ENCODE measurements at places on chromosomes 5 and 9.

DNA sequence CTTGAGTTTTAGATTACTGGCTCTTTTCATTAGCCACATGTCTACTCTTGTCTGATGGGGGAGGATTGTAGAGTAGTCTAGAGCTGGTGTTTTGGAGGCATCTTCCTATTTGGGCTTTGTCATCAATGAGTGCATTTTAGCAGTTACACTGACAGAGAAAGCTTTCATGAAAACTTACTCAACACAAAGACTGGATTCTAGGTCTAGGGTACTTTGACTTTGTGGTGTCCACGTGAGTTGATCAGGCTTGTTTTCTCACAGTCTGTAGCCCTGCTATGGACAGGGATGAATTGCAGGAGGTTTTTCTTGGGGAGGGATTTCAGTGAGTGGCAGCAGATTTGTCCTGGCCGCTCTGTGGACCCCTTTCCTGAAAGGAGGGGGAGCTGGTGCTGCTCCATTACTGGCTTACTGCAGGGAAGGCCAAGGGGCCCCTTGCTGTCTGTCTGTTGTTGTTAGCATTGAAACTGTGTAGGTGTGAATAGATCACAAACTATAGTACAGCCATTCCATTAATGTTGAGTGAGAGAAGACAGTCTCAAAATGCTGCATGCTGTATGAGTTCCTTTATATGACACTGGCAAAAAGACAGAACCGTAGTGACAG, 6.6 kb downstream of the TRIO start:
- DNase-seq, result no peak

GRCh38 chr5:98923966-98924365, 4.8 kb downstream of the CHD1 start:
- DNase-seq, result no peak

DNA sequence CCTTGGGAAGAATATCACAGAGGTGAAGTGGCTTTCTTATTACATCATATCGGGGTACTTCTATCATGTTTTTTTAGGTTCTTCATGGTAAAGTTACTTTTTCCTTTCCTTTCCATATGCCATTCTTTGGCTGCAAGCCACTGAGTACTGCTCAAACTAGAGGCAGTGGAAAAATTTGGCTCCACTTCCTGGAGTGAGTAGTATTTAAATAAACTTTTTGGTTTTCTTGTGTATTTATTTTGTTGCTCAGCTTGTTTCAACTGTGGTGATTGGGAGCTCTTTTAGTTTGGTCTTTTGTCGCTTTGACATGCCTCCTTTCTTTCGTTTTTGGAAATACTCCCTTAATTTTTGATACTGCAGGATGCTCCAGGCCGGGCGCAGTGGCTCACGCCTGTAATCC, 69.8 kb downstream of the WDR70 start:
- DNase-seq, result no peak

- no peak for DNase-seq
Measured at GRCh38 chr5:90475436-90475980, 844 bp downstream of the POLR3G start.

GRCh38 chr9:94002316-94003140, 47.4 kb upstream of the BARX1 start:
- DNase-seq, result no peak

GRCh38 chr9:132486706-132487350, 76.8 kb downstream of the CFAP77 start:
- DNase-seq, result peak; percentile 37

DNA sequence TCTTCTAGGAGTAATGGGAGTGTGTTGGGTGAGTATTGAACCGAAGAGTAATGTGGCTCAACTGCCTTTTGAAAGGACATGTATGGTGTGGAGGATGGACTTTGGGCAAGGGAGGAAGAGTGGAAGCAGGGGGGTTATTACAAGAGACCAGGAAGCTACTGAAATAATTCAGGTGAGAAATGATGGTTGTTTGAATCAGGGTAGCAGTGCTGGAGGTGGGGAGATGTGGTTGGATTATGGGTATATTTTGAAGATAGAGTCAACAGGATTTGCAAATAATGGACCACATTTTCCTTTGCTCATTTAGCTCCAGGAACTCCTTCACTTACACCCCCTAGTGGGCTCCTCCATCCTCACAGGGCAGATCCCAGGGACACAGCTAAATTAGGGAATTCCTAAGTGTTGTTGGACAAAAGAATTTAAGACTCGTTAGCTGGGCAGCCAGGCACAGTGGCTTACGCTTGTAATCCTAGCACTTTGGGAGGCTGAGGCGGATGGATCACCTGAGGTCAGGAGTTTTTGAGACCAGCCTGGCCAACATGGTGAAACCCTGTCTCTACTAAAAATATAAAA, 1.2 kb upstream of the SLC4A9 start:
- no peak for DNase-seq

DNA sequence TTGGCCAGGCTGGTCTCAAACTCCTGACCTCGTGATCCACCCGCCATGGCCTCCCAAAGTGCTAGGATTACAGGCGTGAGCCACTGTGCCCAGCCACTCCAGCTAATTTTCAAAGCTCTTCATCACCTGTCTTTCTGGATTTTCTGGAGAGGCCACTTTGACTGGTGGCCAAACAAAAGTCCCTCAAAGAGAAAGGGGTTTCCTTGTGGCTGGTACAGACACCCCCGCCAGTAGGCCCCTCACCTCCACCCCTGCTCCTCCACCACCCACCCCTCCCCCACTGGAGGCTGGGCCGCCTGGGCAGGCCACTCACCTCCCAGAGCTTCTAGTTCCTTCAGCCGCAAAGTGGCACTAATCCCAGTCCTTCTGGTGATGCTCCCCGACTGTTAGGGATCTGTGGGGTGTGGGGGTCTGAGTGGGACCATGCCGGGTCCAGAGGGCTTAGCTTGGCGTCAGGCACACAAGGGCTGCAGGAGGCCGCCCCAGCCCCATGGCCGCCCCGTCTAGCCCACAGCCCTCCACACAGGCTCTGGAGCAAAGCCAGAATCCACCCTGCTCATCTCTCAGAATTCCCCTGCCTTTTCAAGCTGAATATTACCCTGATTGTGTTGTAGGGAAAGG, 182.0 kb upstream of the IER5L start:
- DNase-seq, result no peak

- no peak for DNase-seq
Measured at GRCh38 chr9:107251756-107252322, 31.2 kb upstream of the RAD23B start.

DNA sequence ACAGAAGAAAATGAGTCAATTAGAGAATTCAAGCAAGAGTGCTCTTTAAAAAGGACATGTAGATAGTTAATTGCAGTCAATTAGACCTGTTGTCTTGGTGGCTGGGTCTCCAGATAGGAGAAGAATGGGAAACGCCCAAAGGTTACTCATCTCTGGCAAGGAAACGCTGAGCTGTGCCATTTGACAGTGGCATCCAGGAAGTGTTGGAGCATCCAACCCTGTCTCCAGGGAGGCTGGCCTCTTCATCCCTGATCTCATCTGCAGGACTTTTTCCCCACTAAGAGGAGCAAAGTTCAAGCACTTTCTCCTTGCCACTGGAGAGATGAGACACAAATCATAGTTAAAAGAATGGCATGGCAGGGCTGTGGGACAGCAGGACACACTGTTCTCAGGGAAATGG, 111.7 kb upstream of the MSX2 start:
- no peak for DNase-seq

- DNase-seq, result no peak
Measured at GRCh38 chr5:170427672-170428236, 38.6 kb upstream of the KCNMB1 start.

DNA sequence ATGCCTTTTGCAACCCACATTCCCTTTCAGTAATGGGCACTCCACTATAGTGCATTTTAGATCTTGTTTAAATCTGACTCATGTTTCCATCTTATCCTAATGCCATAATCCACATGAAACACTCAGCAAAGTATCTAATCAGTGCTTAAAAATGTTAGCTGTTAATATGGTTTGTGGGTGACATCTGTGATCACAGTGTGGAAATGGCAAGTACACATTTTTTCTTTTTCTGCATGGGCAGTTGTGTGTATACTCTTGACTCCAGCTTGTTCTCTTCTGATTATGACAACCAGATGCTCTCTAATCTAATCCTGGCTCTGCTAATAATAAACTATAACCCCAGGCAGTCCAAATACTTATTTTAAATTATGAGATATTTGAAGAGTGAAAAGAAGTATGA, 103.3 kb downstream of the EDIL3 start:
- DNase-seq, result no peak

- DNase-seq, result peak; percentile 87
Measured at GRCh38 chr5:8457187-8458037, 588.5 kb downstream of the MTRR start.

GRCh38 chr9:130034570-130034969, 8.4 kb downstream of the FNBP1 start:
- no peak for DNase-seq

GRCh38 chr5:77437194-77437593, 54.9 kb downstream of the WDR41 start:
- no peak for DNase-seq

DNA sequence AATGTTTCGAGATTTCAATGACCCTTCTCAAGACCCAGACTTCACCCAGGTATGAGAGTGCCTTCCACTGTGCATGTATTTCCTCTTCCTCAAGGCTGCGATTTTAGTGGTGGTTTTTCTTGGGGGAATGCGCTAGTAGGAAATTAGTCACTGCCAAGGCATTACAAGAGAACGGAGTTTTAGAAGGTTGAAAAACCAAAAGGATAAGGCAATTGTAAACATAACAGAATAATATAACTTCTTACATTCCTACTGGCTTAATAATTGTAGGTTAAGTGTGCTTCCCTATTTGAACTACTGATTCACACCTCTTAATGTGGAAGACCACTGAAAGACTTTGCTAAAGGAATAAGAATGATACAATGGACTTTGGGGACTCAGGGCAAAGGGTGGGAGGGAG, 38.9 kb downstream of the ACO1 start:
- DNase-seq, result no peak

GRCh38 chr9:133534346-133535291, at the start of gene ADAMTSL2:
Gene ADAMTSL2 (plus strand): TSS chr9:133534704. CDS start chr9:133536713, 2,009 bp downstream.
- peak; percentile 63 for DNase-seq

DNA sequence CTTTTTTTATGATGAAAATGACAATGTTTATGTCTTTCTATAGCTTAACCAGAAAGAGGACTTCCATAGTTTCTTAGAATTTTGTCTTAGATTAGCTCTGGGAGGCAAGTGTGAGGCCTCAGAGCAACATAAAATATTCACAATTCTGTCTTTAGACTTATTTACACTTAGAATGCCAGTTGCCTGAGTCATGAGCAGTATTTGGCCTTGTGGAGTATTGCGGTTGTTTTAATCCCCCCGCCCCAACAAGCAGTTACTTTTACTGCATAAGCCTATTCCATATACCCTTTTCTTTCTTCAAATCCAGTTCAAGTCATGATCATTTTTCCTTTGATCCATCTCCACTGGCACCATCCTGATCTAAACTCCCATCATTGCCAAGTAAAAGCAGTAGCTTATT, 198.0 kb upstream of the EGFLAM start:
- DNase-seq, result no peak

DNA sequence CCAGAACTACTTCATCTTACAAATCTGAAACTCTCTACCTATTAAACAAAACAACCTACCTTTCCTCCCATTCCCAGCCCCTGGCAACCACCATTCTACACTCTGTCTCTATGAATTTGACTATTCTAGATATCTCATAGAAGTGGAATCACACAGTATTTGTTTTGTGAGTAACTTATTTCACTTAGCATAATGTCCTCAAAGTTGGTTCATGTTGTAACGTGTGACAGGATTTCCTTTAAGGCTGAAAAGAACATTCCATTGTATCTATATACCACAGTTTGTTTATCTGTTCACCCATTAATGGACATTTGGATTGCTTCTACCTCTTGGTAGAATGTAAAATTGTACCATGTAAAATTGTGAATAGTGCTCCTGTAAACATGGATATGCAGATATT, 70.1 kb upstream of the NXNL2 start:
- DNase-seq, result no peak

DNA sequence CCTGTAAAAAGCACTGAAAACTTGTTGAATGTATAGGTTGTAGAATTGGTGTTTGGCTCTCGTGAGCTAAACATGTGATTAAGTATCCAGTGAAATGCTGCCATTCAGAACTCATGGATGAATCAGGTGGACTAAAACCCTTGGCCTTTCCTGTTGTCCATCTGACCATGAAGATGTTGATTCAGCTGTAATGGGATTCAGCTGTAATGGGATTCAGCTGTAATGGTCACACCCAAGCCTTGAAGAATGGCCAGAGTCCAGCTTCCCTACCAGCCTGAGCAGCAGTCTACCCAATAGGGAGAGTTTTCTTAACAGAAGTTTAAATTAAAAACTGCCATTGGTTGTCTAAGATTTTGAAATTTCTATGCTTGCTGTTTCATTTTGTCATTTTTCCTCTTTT, 18.1 kb downstream of the MAMDC2 start:
- DNase-seq, result no peak

GRCh38 chr9:127089631-127090081, 32.8 kb downstream of the ANGPTL2 start:
- DNase-seq, result no peak

- no peak for DNase-seq
Measured at GRCh38 chr5:96072138-96072790, 110.6 kb upstream of the ELL2 start.

DNA sequence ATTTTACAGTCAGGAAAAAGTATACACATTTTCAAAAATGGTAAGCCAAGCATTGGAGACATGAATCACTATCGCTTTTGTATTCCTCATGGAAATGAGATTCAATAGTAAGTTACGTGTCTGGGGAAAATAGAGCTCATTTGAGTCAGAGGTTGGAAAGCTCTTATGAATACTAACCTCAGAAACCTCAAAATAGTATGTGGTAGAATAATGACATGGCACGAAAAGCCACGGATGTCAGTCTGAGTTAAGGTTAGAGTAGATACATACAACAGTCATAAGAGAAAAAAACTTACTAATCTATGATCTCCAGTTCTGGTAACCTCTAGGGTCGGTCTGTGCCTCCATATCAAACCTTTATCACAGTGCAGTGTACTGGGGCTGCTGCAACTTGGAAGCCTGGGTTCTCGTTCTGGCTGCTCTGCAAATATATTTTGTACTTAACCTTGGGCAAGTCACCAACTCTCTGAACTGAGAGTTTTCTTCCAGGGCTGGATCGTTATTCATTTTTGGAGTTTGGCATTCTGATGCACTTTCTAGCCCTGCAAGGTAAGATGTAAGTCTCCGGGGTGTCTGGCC, 31.8 kb downstream of the MAP1B start:
- no peak for DNase-seq

GRCh38 chr9:92292338-92293074, 991 bp downstream of the IARS1 start:
- DNase-seq, result no peak

GRCh38 chr5:98482321-98483300, 290.9 kb upstream of the RGMB start:
- DNase-seq, result no peak

DNA sequence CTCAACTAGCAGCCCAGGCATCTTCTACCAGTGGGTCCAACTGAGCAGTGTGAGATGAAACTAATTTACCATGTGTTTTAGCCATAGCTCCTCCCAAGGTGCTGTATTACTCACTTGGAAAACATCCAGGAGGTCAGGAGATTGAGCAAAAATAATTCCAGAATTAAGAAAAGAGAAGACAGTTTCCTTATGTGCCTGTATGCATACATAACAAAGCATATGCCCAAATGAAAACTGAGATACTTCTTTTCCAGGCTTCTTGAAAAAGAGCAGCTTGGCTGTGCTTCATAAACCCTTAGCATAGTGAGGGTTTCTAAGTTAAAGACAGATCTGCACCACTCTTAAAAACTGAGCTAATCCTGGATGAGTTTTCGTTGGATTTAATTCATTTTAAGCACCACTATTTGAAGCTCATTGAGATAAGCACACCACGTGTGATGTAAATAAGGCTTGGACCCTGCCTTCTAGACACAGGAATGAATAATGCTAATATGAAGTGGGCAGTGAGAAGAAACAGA, 119.4 kb downstream of the ADAMTS12 start:
- DNase-seq, result no peak

GRCh38 chr9:131227112-131227958, 49.0 kb downstream of the FAM78A start:
- DNase-seq, result no peak
